Lower lobe of right lung (tissue), 2 donors: ENCODE measurements at places on chromosomes 2 and 18.

DNA sequence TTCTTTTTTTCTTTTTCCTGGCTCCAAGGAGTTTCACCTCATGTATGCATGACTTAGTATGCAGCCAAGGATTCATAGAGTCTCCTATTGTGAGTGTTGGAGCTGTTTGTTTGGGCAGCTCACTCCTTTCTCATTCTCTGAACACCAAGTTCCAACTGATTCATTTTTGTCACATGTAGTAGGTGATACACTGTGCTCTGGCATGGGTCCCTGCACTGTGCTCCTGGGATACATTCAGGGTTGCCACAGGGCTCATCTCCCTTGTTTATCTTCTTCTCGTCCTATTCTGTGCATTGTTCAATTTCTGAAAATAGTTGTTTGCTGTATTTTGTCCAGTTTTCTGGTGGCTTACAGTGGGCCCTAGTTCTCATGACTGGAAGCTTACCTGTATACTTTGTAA, 96.8 kb downstream of the ZNF407 start:
- DNase-seq = no peak

DNA sequence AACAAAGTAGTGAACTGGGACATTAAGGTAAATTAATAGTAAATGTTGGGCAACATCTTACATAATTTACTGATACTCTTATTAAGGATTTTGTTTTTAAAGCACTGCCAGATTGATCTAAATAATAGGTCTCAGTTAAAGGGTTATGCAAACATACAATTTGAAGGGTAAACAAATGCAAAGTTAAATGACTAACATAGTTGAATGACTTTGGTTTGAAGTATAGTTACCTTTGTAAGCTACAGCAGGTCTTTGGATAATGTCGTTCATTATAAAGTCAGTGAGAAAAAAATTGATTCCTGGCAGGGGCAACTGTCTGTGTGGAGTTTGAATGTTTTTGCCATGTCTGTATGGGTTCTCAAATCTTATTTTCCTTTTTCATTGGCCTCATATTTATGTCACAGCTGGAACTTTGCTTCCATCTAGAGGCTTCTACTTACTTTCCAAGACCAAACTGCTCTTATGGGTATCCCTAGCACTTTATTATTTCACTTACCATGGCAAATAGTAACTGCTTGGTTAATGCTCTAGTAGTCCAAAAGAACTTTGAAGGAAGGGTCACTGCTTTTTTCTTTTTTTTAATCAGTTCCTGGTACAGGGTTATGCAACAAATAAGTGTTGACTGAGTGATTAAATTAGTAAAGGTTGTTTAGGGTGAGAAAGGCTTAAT, 107.8 kb downstream of the NBEAL1 start:
- no peak for DNase-seq

GRCh38 chr2:30433541-30434299, 13.3 kb upstream of the LCLAT1 start:
- DNase-seq = no peak

GRCh38 chr2:68637047-68637446, 6.3 kb upstream of the PROKR1 start:
- DNase-seq = no peak

DNA sequence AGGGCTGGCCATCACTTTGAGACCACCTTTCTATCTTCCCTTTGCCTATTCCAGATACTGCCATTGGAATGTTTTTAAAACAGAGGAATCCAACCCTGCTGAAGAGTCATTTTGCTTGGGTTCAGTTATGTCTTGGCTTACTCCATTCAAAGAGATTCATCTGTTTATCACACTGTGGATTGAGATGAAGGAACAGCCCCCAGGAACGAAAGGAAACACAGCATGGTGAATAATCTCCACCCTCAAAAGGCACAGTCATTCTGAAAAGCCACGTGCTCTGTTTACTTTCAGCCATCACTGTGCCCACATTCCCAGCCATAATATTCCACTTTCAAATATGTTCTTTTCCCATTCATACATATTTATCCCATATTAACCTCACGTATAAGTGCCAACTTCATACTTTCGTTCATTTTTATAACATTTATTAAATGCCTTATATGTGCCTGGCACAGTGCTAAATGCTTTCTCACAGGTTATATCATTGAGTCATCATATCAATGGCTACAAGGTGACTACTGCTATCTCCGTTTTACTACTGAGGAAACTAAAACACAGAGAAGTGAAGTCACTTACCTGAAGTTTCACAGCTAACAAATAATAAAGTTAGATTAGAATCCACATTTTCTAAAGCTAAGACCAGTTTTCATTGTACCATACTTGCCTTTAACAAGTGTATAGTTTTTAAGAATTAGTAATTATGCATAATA, 143.6 kb downstream of the OSR1 start:
- no peak for DNase-seq

DNA sequence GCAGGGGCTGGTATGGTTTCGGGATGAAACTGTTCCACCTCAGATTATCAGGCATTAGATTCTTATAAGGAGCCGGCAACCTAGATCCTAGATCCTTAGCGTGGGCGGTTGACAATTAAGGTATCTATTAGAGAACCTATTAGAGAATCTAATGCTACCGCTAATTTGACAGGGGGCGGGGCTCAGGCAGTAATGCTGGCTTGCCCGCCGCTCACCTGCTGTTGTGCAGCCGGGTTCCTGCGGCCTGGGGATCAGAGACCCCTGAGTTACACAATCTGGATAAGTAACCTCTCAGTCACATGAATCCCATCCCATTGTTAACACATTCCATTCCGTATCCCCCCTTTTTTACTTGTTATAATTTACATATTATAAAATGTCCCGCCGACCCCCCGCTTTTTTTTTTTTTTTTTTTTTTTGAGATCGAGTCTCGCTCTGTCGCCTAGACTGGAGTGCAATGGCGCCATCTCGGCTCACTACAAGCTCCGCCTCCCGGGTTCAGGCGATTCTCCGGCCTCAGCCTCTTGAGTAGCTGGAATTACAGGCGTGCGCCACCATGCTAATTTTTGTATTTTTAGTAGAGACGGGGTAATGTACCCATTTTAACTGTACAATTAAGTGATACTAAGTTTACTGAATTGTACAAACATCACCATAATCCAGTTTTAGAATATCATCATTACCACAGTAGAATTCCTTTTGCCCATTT, 42.0 kb upstream of the GPD2 start:
- DNase-seq = no peak

DNA sequence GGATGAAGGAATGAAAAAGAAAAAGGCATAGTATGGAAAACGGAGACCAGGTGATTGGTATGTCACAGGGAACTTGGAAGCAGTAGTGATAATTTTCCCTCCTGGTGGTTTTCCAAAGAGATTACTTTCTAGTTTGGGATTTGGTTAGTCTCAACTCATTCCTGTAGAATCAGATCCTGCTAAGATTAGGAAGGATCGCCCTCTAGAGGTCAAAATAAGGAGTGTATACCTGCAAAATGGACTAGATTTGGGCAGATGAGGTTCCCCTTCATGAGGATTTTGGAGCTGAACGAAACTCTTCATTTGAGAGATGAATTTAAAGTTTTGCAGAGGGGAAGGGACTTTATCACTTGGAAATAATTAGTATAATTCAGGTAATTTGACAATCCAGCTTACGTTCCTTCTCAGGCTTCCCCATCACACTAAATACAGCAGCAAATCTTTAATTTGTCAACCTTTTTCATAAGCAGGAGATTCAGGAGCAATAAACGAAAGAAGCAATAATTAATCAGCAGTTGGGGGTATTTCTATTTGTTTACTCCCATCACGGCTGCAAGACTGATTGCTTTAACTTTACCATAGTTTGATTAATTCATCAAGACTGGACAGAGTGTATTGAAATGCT, 65.2 kb downstream of the CCDC195 start:
- DNase-seq = no peak

GRCh38 chr2:137500599-137500998, 463.7 kb upstream of the HNMT start:
- DNase-seq = no peak

DNA sequence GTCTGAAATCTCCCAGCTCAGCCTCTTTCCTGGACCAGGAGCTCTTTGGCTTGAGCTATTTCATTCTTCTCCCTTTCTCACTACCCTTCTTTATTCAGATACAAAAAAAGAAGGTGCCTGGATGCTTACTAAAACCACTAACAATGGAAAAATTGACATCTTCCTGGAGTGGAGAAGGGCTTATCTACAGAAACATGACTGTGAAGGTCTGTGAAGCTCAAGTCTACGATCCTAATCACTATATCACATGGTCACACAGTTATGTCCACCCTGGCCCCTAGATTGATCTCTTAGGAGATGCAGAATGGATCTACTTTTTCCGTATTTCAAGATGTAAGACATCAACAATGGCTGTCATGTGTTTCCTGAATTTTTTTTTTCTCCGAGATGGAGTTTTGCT, 5.7 kb upstream of the KRCC1 start:
- DNase-seq = no peak

DNA sequence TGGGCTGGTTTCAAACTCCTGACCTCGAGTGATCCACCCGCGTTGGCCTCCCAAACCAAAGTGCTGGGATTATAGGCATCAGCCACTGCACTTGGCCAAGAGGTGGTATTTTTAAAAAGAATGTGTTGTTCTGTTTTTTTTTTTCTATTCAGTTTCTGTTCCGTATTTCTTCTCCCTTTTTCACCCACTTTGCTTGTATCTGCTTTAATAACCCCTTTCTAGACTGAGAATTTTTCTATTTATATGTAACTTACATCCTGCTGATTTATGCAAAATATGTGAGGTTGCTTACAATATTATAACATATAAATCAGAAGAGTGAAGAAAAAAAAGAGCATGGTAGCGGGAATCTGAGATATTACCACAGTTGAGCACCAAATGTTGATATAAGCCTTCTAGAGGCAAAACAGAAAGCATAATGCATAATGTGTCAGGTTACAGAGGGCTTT, 17.2 kb upstream of the LYPD6B start:
- DNase-seq = no peak

DNA sequence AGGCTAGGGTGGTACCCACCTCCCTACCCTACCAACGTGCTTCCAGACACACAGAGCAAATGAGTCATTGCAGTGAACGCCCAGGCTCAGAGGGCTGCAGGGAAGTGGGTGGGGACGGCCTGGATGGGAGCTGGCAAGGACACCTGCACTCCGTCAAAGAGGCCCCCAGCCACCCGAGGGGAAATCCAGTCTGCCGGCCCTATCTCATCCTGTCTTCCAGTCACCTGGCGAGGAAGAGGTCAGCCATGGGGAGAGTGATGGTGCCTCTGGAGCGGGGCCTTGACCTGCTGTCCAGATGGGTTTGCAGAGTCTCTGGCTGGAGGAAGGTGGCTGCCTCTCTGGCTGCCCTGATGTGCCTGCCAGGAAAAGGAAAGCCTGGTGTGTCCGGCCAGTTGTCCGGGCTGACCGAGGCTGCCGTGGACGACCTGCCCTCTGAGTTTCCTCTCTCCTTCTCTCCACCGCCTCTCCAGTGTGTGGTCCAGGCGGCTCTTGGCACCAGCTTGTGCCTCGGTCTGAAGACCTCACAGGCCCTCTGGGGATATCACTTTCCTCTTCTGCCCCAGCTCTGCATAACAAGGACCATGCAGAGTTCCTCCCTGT, 209.7 kb upstream of the COPS8 start:
- no peak for DNase-seq

GRCh38 chr2:238141541-238142318, 3.3 kb downstream of the KLHL30 start:
- peak; percentile 75 for DNase-seq
